ENCODE measurements at places on chromosomes 7 and 10.

- no peak for DNase-seq
These were observed 87.3 kb downstream of the ODAD2 start for GRCh38 chr10:27911539-27911938.

DNA sequence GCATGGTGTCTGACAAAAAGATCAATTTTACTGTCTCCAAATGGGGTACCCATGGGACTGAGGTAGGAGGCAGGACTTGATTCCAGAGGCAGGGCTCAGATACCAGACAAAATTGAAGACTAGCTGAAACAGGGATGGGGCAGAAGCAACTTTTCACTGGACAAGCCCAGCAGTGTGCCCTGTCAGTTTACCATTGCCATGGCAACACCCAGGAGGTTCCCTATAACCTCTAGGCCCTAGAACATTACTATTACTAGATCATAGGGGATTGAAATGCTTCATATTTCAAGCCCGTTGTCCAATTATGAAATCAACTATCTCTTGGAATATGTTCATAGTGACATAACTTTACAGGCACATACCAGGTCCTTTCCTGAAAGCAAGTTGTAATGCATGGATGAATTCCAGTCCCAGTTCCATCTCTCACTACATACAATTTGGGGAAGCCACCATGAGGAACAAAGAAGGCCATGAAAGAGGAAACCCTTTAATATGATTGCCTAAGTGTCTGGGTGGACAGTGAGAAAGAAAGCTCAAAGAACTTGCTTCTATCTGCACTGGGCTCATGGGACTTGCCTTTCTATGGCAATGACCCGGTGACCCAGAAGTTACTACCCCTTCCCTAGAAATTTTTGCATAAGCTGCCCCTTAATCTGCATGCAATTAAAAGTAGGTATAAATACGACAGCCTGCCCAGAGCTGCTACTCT, 557.9 kb downstream of the KCNMA1 start:
- DNase-seq: no peak

DNA sequence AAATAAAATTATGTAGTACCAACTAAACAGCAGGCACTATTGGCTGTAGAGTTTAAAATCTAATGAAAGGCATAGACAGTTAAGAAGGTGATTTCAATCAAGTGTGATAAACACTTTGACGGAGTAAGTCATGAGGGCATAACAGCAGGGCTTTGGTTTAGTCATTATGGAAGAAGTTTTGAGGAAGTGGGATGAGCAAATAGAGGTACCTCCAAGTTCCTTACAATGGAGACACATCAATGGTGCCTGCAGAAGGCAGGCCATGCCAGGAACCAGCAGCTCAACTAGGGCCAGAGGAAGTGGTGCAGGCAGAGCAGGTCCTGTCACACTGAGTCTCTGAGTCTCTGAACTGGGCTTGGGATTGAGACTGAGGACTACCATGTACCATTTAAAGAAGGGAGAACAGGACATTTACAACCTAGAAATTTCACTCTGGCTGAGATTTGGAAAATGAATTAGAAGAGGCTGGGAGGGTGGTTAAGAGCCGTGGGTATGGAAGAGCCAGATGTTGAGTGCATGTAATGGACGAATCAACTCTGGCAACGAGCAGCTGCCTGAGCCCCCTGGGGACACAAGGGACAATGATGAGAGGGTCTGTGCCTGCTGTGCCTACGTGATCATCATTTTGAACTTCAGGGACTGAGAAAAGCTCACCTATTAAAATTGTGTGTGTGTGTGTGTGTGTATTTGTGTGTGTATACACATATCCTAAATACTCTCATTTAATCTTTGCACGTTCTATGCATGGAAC, 208.7 kb upstream of the POM121L12 start:
- no peak for DNase-seq

GRCh38 chr10:13604357-13605040, 17.7 kb downstream of the PRPF18 start:
- no peak for DNase-seq

- no peak for DNase-seq
These were observed 246.6 kb downstream of the ADRA2A start for GRCh38 chr10:111323389-111323966.

DNA sequence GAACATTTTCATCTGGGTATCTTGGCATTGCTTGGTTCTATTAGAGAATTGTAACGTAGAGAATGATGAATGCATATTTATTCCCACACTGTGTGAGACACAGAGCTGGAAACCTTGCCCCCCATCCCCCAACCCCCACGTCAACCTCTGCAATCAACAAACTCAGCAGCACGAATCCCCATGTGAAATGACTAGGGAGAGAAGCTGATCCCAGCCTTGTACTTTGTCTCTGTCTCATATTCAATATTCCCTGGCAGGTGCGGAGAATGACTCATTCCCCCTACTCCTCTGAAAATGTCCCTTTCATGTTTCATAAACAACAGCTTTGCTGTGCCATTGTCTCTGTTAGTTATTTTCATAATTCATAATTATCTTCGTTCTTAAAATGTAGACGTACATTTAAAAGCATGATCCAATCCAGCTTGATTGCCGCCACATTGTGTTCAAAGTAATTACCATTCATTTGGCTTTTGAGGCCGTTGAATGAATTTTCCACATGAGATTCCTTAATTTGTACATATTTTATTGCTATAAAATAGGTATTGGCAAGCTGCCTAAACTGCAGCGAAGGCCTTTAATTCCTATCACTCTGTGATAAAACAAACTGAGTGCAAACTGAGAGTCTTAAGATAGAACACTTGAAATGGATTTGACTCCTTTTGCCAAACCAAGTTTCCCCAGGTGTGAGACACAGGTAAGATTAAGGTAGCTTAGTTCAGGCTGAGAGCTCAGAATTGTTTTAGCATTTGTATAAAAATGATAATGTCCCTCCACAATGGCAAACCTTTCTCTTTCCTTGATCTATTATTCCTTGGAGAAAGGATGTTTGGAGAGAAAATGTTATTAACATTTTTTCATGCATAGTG, 920.2 kb downstream of the TYW1 start:
- no peak for DNase-seq

Data from mesothelial cell of epicardium (in vitro differentiated cells).